ENCODE measurements at places on chromosomes 7 and 10. TPM values are rescaled to one million over a fixed set of nuclear protein-coding genes. Genes with fewer than 3 reads are reported as not detected.

The KAZALD1 gene
- total RNA-seq, result 23.5 TPM

The COX15 gene
- total RNA-seq, result 30.3 TPM

The ATOH7 gene
- not detected for total RNA-seq

The TMEM139 gene
- total RNA-seq, result 1.0 TPM

The TMEM26 gene
- total RNA-seq, result 15.7 TPM

The DNTT gene
- not detected for total RNA-seq

The TIMM23B gene
- total RNA-seq, result 16.2 TPM

The GPR37 gene
- 20.9 TPM for total RNA-seq

The ABLIM1 gene
- 34.4 TPM for total RNA-seq

The EPHB4 gene
- 72.5 TPM for total RNA-seq

The FKBP6 gene
- total RNA-seq, result under 0.01 TPM

The LRRC18 gene
- under 0.01 TPM for total RNA-seq

The MSMB gene
- not detected for total RNA-seq

The FAM3C gene
- 51.1 TPM for total RNA-seq

The FRA10AC1 gene
- total RNA-seq, result 15.1 TPM

The SPDYE5 gene
- not detected for total RNA-seq

The PAX2 gene
- not detected for total RNA-seq

The DUSP5 gene
- 5.2 TPM for total RNA-seq

The C10orf143 gene
- not detected for total RNA-seq

The EIF5AL1 gene
- total RNA-seq, result under 0.01 TPM

The PRKG1 gene
- total RNA-seq, result 44.9 TPM

The NDUFA5 gene
- total RNA-seq, result 39.1 TPM

The FAM180A gene
- total RNA-seq, result 0.52 TPM

The KEL gene
- 3.1 TPM for total RNA-seq

The IKZF1 gene
- total RNA-seq, result 2.1 TPM

The RNF148 gene
- 0.52 TPM for total RNA-seq

The HECW1 gene
- total RNA-seq, result not detected

The PLAC9 gene
- 36.5 TPM for total RNA-seq

The SCIN gene
- 1.0 TPM for total RNA-seq

The IFIT1B gene
- 2.1 TPM for total RNA-seq

The C10orf53 gene
- not detected for total RNA-seq

The GNGT1 gene
- total RNA-seq, result not detected
